ENCODE measurements at places on chromosomes 3 and 15.
A peak's percentile ranks its signal among the peaks of the same experiment; 100 is the strongest.

DNA sequence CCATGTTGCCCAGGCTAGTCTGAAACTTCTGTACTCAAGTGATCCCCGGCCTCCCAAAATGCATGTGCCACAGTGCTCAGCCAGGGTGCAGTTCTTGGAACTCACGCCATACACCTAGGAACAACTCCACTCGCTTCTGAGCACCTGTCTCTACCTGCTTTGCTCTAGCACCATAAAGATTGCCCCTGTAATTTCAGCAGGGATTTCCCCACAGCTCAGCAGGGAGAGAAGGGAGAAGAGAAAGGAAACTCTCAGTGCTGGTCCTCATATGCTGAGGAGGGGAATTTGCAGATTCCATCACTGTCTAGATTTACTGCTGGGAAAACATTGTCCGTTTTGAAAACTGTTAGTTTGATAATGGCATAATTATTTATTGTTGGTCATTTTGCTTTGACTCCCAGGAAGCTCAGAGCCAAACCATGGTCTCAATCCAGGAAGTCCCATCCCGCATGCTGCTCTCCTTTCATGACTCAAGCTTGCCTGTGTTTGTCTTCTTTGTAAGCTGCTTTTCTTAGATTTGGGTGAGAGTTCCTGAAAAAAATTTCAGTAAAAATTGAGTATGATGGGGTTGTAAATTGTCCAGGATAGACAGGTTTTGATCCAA is 24.2 kb downstream of the TRIM71 start:
- no peak for DNase-seq

GRCh38 chr15:99749386-99749785 is 16.1 kb upstream of the LYSMD4 start:
- no peak for DNase-seq

DNA sequence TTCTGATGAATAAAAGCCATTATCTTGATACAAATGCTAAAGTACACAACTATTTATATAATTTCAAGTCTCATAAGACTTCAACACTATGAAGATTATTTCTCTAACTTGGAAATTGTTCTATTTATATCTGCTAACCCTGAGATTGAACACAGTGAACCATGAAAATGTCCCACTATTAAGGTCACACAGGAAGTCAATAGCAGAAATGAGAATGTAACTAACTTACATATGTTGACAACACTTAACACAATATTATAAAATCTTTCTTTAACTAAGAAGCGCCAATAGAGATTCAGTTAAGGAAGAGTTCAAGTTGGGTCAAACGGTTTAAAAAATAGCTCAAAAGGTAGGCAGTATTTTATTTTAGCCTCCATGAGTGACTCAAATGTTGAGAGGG is 551.8 kb upstream of the CBLB start:
- DNase-seq, result no peak

DNA sequence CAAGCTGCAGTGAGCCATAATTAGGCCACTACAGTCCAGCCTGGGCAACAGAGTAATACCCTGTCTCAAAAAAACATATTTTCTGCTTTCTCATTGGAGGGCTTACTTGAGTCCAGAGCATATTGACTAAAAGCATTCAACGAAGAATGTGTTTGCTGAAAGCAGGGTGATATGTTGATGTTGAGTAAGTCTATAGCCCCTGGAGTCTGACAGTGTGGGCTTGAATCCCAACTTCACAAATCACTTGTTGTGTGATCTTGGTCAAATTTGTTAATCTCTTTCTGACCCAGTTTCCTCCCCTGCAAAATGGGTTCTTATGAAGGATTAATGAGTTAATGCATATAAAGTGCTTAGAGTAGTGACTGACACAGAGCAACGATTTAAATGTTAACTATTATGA is 403.9 kb downstream of the MECOM start:
- DNase-seq, result no peak

GRCh38 chr3:53230041-53230621 is 25.7 kb downstream of the TKT start:
- DNase-seq, result no peak

- DNase-seq, result peak; percentile 76
These were observed 9.5 kb downstream of the RPS17 start for GRCh38 chr15:82530606-82531379.

- DNase-seq, result no peak
These were observed 42.2 kb downstream of the SPSB4 start for GRCh38 chr3:141093397-141093796.

GRCh38 chr15:92648190-92648875 is 7.2 kb downstream of the FAM174B start:
- no peak for DNase-seq

- DNase-seq, result no peak
These were observed 12.7 kb downstream of the LYSMD4 start for GRCh38 chr15:99720533-99720932.

DNA sequence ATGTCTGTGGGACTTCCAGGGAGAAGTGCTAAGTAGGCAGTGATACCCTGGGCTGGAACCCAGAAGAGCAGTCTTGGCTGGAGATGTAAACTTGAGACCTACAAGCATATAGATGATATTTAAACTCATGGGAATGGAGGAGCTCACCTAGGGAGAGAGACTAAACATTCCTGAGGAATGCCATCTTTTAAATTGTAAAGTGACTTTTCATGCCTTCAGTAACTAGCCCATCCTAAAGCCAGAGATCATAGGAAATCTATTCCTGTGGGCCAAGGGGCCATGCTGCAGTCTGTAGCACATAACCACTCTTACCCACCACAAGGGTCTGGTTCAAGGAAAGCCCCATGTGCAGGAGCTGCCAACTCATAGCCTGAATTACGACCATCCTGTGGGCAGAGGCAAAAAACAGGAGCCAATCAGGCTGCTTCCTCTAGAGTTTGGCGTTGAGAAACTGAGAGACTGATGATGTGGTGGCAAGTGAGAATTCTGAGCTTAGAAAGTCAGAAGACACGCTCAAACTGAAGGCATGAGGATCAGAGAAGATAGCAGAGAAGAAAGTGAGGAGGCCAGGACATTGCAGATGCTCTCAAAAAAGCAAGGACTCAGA is 37.5 kb downstream of the CTDSPL start:
- DNase-seq, result no peak

All from coronary artery (tissue), 2 donors.